ENCODE measurements at places on chromosomes 6 and 20. TPM values are rescaled to one million over a fixed set of nuclear protein-coding genes. Genes with fewer than 3 reads are reported as not detected.

Gene FRK
- polyA plus RNA-seq: 5.3 TPM

Gene SPATA25
- 3.2 TPM for polyA plus RNA-seq

Gene SLC17A3
- polyA plus RNA-seq: 0.50 TPM

Gene SMIM28
- not detected for polyA plus RNA-seq

Gene OPRL1
- 0.69 TPM for polyA plus RNA-seq

Gene GRIK2
- 12.6 TPM for polyA plus RNA-seq

Gene LINC00237
- polyA plus RNA-seq: not detected

- DNase-seq: no peak
These were observed 140.0 kb downstream of the LINC00237 start for GRCh38 chr20:20966171-20966570.

DNA sequence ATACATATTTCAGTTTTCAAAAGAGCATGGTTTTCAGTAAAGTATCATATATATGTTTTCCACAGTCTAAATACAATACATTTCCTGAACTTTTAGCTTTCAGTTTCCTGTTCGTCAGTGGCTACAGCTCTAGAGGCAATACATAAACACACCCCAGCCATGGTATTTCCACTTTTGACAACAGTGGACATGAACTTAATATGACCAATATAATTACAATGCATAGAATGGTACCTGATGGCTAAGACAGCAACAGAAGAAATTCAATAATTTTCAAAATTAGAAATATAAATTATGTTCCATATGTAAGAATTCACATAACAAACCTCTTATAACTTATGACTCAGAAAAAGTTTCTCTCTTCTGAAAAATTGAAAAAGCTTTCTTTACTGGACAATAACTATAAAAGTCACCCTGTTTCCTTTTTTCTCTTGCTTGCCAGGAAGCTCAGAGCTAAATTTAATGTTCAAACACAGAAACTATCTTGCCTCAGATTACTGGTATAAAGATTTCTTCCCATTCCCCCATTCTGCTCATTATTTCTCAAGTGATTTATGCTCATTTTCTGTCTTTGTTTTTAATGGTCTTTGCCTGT, 19.2 kb downstream of the FKBP5 start:
- DNase-seq: no peak

DNA sequence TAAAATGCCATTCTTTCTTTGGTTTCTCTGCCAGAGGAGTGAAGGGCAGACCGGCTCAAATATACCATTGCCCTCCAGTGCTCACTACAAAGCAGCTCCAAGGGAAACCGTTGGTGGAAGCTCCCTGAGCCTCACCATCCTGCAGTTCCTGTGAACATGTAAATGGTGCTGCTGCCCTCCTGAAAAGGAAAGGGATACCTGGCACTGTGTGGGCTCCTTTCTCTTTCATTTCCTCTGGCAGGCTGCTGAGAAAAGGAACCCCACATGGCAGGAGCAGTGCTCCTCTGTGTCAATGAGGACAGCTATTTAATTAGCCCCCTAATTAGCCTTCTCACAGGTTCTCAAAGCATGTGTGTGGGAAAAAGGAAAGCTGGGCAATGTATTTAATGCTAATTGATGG, 142.5 kb downstream of the KLHL32 start:
- no peak for DNase-seq

- no peak for DNase-seq
These were observed 272.9 kb upstream of the FERMT1 start for GRCh38 chr20:6395695-6396094.

Measured in right renal cortex interstitium (tissue), 3 donors.